ENCODE measurements at places on chromosomes 5 and 9.

DNA sequence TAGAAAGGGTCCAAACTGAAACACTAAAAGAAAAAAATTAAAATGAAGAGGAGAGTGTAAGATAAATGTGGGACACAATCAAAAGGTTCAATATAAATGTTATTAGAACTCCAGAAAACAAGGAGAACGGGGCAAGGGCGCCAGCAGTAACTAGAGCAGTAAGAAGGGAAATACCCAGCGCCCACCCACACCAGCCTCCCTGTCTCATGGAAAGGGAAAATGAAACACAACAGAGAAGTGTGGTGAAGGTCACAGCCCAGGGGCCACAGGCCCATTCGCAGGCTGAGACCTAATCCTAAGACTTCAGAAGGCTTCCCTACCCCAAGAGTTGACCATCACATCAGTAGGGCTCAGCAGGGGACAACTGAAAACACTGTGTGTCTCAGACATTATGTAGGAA is 45.8 kb upstream of the CLK4 start:
- DNase-seq = no peak

GRCh38 chr5:151148583-151148982 is 9.0 kb downstream of the ANXA6 start:
- DNase-seq = no peak

GRCh38 chr5:134493461-134494055 is 31.9 kb upstream of the JADE2 start:
- no peak for DNase-seq

- DNase-seq = no peak
These were observed 66.8 kb downstream of the FCHO2 start for GRCh38 chr5:73022471-73023169.

- DNase-seq = no peak
These were observed 175.7 kb downstream of the EBF1 start for GRCh38 chr5:158923799-158924551.

DNA sequence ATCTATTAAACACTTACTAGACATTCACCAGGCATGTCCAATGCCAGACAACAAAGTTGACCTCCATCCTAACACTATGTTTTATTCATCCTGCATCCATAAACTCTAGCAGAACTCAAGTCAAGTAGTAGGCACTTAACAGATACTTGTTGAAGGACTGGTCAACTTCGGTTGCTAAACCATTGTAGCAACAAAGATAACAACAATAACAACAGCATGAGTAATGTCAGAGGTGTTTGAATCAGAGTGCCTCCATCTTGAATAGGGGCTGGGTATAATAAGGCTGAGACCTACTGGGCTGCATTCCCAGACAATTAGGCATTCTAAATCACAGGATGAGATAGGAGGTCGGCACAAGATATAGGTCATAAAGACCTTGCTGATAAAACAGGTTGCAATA is 180.5 kb upstream of the ZNF462 start:
- no peak for DNase-seq

- no peak for DNase-seq
These were observed 20.1 kb downstream of the ATOX1 start for GRCh38 chr5:151738125-151738848.

- DNase-seq = no peak
These were observed 963.0 kb upstream of the DMAC1 start for GRCh38 chr9:8762479-8763085.

GRCh38 chr5:92402956-92403702 is 1020.0 kb upstream of the ARRDC3 start:
- DNase-seq = peak; percentile 65

Data from NCI-H1092 treated with DMSO at 0.1 percent for 48 hours (cell line).